ENCODE measurements at places on chromosomes 5 and 9.

DNA sequence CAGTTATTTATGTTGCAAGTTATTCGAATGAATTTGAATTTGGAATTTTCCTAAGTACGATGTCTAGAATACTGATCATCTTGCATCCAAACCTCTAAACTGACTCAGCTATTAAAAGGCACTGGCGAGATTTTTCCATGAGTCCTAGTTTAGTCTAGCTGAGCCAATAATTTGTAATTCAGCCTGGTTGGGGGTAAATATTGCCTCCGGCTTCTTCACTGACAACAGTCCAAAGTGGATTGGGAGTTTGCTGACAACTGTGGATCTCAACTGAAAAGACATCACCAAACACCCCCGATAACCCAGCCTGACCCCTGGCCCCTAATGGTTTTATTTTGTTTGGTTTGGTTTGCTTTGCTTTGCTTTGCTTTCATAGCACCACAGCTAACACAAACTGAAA lies 189.8 kb upstream of the DAPK1 start:
- DNase-seq, result no peak

DNA sequence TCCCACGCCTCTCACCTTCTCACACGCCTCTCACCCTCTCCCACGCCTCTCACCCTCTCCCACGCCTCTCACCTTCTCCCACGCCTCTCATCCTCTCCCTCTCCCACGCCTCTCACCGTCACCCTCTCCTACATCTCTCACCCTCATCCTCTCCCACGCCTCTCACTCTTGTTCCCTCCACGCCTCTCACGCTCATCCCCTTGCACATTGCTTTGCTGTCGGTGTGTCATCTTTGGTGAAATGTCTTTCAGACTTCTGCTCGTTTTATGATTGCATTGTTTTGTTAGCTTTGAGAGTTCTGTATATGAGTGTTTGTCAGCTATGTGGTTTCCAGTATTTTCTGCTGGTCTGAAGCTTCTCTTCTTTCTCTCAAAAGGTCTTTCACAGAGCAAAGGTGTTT lies 102.7 kb downstream of the EHMT1 start:
- DNase-seq, result no peak

- no peak for DNase-seq
These were observed 80.1 kb downstream of the EGFLAM start for GRCh38 chr5:38338455-38338854.

DNA sequence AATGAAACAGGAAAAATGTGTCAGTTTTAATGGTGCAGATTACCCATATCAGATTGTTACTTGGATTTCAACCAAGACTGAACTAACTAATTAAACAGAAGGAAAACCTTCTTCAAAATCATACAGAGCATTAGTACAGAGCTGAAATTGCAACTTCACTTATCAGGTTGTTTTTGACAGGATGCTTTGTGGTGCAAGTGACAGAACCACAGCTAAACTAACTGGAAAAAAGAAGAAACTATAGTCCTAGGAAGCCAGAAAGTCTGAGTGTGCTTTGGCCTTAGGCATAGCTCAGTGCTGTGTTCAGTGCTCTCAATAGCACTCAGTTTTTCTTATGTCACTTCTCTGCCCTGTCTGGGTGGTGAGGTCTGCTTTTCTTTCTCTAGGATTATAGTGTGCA lies 267.4 kb downstream of the CHSY3 start:
- DNase-seq, result no peak

- peak; percentile 63 for DNase-seq
These were observed 451.3 kb downstream of the SEMA5A start for GRCh38 chr5:9094582-9094981.

DNA sequence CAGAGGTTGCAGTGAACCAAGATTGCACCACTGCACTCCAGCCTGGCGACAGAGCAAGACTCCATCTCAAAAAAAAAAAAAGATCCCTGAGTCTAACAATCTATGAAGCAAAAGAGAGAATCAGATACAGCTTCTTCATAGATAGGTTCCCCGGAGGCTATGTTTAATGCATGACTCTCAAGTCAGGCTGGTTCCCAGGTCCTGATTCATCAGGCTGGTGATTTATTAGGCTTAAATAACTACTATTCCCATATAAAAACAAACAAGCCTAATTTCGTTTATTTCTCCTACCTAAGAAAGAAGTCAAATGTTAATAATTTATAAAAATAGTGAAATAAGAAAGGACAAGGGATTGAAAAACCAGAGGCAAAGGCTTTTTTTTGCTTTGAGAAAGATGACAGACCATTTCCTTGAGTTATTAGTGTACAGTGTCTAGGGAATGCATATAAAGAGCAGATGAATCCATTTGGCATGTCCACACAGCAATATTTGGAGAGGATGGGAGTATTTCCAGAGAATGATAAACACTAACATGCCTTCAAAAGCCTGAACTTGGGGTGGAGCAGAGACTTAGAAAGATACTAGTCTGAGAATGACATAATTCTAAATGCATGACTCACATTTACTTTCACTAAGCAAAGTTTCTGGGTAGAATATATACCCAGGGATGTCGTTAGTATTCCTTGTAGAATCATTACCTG lies 115.3 kb downstream of the NREP start:
- DNase-seq, result peak; percentile 50

- no peak for DNase-seq
These were observed 1.3 kb upstream of the DMRT2 start for GRCh38 chr9:1048811-1049210.

GRCh38 chr9:16867576-16868311 lies 2.7 kb downstream of the BNC2 start:
- peak; percentile 72 for DNase-seq

- no peak for DNase-seq
These were observed 55.9 kb upstream of the IL17B start for GRCh38 chr5:149435015-149435376.
